ENCODE measurements at places on chromosomes 13 and 19. TPM values are rescaled to one million over a fixed set of nuclear protein-coding genes. Genes with fewer than 3 reads are reported as not detected.

Gene SHISA7
- not detected for total RNA-seq

Gene WDR88
- not detected for total RNA-seq

Gene TJP3
- 8.2 TPM for total RNA-seq

Gene ALOX5AP
- total RNA-seq, result 16.5 TPM

Gene PBX4
- 51.8 TPM for total RNA-seq

Gene PSG3
- not detected for total RNA-seq

Gene NKPD1
- 0.73 TPM for total RNA-seq

- no peak for DNase-seq
- no peaks in the 10 kb centered on the region for H3K36me3 ChIP-seq
- no peak overlapping the region for H3K27ac ChIP-seq
Observed at GRCh38 chr19:2973229-2973628, 4.1 kb upstream of the TLE6 start.

DNA sequence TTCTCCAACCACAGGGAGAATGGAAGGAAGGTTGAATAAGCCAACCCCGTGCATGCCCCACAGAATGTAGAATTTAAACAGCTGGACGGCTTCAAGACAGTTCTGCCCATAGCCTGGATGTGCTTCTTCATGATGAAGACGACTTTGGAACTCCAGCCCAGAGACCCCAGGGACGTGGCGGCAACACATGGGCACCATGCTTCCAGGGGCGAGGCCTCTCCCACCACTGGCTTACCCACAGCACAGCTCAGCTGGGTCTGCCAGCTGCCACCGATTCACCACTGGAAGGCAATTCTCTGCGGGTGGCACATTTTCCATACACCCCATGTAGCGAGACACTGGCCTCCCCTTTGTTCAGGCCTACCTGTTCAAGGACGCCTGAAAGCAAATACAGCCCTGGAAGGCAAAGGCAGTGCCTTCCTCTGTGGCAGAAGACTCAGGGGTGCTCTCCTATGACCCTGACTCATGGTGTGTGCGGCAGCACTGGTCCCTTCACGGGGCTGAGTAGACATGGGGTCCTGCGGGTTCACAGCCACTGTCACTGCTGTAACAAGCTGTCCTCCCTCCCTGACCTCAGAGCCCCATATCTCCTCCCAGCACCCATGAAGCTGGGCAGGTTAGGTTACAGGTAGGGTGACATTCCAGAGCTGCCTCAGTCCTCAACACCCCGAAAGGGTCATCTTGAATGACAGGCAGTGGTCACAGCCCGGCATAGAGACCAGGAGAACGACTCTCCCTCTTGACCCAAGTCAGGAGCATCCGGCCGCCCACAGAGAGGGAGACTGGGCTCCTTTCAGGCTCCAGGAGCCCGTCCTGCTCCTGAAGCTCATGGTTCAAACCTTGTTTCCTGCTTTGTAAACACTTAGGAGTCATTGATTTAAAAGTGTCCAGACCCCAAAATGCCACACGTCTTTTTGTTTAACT, 72.7 kb downstream of the SPACA7 start:
- no peak overlapping the region for H3K27ac ChIP-seq
- DNase-seq, result no peak
- H3K27me3 ChIP-seq, result peaks cover 6% of the 10 kb centered on the region
- H3K4me1 ChIP-seq, result no peaks in the 10 kb centered on the region
- no peak overlapping the region for H3K4me3 ChIP-seq

DNA sequence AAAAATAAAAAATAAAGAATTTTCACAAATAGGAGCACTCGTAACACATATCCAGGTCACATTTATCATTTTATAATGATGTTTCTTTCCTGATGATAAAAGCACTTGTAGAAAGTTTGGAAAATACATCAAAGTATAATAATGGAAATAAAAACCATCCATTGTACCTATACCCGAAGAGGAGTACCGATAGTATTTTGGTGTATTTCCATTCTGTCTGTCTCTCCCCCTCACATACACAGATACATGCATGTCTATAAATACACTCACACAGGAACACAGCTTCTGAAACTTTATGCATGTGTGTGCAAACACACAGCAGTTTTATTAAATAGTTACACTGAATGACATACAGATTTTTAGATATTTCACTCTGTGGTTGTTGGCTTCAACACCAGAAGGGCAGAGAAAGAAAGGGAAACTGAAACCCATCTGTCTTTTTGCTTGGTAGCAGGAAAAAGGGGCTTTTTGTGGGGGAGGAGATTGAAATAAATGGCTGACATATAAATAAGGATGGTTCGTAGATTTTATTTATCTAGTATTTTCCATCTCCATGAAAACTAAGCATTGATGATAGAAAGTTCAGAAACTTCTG, 114.8 kb downstream of the LRCH1 start:
- peaks cover 4% of the 10 kb centered on the region for H3K36me3 ChIP-seq
- H3K4me1 ChIP-seq, result peaks cover 23% of the 10 kb centered on the region
- H3K4me3 ChIP-seq, result peak overlapping the region; percentile 48
- peak overlapping the region; percentile 56 for H3K27ac ChIP-seq

- no peak overlapping the region for H3K27ac ChIP-seq
- H3K4me1 ChIP-seq, result no peaks in the 10 kb centered on the region
- no peak overlapping the region for H3K4me3 ChIP-seq
- no peaks in the 10 kb centered on the region for H3K36me3 ChIP-seq
- DNase-seq, result no peak
Observed at GRCh38 chr13:109418111-109418510, 368.3 kb downstream of the IRS2 start.

DNA sequence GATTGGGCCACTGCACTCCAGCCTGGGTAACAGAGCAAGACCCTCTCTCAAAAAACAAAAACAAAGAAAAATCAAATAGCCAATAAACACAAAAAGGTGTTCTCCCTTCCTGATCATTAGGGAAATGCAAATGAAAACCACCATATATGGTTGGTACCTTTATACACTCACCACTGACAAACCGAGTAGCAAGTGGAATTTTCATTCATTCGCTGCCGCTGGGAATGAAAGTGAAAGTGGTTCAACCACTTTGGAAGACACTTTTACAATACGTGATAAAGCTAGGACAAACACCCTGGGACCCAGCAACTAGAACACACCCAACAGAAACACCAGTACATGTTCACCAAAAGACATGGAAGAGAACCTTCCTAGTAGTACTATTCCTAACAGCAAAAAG, 21.0 kb downstream of the GRIK5 start:
- H3K27ac ChIP-seq, result no peak overlapping the region
- no peaks in the 10 kb centered on the region for H3K27me3 ChIP-seq
- H3K4me3 ChIP-seq, result no peak overlapping the region

DNA sequence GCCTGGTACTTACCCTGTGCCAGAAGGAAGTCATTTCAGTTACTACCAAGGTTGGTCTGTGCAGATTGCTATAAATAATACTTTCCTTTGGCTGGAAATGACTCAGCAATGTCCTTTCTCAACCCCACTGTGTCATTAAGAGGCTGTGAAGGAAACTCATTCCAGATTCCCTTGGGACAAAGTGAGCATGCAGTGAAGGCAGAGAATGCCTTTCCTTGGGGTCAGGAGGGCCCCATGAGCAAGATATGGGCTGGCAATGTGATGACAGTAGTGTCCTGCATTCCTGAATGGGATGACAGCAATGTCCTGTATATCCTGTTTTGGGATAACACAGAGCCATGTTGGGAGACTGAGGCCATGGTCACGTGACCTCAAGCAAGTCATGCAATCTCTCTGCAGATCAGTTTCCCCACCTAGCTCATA, 213.1 kb upstream of the TMTC4 start:
- H3K4me1 ChIP-seq, result no peaks in the 10 kb centered on the region
- no peak overlapping the region for H3K27ac ChIP-seq
- DNase-seq, result no peak
- H3K36me3 ChIP-seq, result no peaks in the 10 kb centered on the region

DNA sequence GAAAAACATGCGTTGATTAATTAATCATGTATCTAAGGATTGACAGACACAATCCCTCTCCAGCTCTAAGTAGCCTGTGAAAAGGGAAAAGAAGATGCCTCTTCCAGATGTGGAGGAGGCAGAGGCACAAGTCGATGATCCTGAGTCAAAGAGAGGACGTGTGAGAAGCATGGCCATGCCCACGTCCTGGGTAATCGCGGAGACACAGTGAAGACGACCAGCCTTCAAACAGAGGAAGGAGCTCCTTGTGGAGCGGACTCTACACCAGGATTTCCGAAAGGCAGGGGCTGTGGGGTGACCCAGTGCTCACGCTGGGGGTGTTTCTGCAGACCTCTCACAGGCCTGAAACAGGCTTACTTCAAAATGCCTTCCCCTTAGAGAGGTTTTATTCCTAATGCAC, 70.5 kb downstream of the COL4A1 start:
- H3K27me3 ChIP-seq, result peaks cover 19% of the 10 kb centered on the region
- H3K27ac ChIP-seq, result no peak overlapping the region
- no peaks in the 10 kb centered on the region for H3K36me3 ChIP-seq
- no peak overlapping the region for H3K4me3 ChIP-seq

DNA sequence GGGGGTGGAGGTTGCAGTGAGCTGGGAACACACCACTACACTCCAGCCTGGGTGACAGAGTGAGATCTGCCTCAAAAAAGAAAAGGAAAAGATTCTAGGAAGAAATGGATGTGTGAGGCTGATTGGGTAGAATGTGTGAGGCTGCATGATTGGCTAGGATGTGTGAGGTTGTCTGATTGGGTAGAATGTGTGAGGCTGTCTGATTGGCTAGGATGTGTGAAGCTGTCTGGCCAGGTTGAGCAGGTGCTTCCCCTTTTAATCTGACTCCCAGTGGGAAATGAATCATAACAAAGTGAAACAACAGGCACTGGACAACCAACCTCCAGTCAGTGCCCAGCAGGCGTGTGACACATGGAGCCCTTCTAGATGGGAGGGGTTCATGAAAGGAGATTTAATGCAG, 14.7 kb downstream of the C13orf46 start:
- H3K27ac ChIP-seq, result no peak overlapping the region
- peaks cover 19% of the 10 kb centered on the region for H3K36me3 ChIP-seq
- no peaks in the 10 kb centered on the region for H3K4me1 ChIP-seq
- H3K27me3 ChIP-seq, result no peaks in the 10 kb centered on the region
- DNase-seq, result no peak

DNA sequence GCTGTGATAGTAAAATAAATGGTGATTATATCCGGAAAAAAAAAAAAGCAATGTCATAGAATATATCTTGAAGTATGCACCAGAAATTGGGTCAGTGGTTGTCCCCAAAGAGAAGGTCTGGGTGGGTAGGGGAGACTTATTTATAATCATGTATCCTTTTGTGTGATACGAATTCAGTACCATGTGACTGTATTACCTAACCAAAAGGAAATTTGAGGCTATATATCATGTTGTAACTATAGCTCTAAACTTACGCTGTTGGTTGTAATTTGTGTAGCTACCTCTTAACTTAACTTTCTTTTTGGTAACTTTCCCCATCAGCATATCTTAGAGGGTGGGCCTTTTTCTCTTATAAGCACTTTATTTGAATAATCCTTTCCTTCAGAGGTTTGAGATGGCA, 25.2 kb upstream of the KCTD4 start:
- no peak overlapping the region for H3K27ac ChIP-seq
- H3K4me3 ChIP-seq, result no peak overlapping the region
- H3K36me3 ChIP-seq, result no peaks in the 10 kb centered on the region
- no peak for DNase-seq

DNA sequence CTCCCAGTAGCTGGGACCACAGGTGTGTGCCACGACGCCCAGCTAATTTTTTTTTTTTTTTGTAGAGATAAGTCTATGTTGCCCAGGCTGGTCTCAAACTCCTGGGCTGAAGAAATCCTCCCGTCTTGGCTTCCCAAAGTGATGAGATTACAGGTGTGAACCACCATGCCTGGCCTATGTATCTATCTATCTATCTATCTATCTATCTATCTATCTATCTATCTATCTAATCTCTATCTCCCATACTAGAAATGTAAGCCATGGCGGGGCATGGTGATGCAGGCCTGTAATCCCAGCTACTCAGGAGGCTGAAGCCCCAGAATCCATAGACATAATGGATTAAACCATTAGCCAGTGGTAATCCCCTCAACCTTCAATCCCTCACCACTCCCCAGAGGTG, 6.5 kb upstream of the SERTAD3 start:
- no peaks in the 10 kb centered on the region for H3K27me3 ChIP-seq
- no peak for DNase-seq
- no peaks in the 10 kb centered on the region for H3K36me3 ChIP-seq
- H3K4me3 ChIP-seq, result no peak overlapping the region

- DNase-seq, result no peak
- no peak overlapping the region for H3K27ac ChIP-seq
- H3K27me3 ChIP-seq, result no peaks in the 10 kb centered on the region
- no peak overlapping the region for H3K4me3 ChIP-seq
- H3K36me3 ChIP-seq, result no peaks in the 10 kb centered on the region
- peaks cover 17% of the 10 kb centered on the region for H3K4me1 ChIP-seq
Observed at GRCh38 chr19:34989298-34989697, 10.8 kb upstream of the GRAMD1A start.

DNA sequence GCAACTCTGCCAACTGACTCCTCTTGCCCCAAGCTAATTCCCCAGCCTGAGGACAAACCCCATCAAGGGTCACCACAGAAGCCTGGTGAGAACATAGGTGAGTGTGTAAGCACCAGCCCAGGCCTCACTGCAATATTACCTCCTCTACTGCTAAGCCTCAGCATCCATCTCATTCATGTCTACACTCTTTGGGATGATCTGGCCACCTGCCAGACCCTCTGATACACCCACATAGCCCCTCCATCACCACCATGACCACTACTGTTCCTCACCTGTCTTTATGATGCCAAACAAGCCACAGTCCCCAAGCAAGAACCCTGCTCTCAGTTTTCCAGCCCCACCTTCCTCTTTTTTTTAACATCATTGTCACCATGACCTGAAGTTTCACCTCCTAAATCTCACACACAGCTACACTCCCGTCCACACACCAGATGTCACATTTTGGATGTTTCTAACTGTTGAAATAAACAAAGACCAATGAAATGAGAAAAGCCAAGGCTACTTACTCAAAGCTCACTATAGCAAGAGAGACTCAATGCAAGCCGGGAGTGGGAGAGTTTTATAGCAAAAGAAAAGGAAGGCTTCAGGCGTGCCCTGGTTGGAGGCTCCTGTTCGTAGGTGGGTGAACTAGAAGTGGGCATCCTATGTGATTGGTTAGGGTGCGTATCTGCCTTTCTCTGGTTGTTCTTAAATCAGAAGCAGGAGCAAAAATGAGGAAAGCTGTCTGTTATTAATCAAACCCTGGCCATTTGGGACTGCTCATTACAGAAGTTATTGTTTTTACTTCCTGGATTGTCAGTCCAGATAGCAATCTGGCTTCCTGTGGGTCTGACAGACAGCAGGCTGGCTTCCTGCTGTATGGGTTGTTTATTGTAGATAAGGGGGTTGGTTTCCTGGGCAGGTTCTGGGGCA, 2.0 kb downstream of the ZNF792 start:
- H3K27me3 ChIP-seq, result no peaks in the 10 kb centered on the region
- DNase-seq, result no peak
- peaks cover 36% of the 10 kb centered on the region for H3K4me1 ChIP-seq
- H3K4me3 ChIP-seq, result peak overlapping the region; percentile 93
- peaks cover 51% of the 10 kb centered on the region for H3K36me3 ChIP-seq
- H3K27ac ChIP-seq, result peak overlapping the region; percentile 46
